Lung (tissue), 17 donors: ENCODE measurements at places on chromosomes 6 and 20.
A peak's percentile ranks its signal among the peaks of the same experiment; 100 is the strongest.

DNA sequence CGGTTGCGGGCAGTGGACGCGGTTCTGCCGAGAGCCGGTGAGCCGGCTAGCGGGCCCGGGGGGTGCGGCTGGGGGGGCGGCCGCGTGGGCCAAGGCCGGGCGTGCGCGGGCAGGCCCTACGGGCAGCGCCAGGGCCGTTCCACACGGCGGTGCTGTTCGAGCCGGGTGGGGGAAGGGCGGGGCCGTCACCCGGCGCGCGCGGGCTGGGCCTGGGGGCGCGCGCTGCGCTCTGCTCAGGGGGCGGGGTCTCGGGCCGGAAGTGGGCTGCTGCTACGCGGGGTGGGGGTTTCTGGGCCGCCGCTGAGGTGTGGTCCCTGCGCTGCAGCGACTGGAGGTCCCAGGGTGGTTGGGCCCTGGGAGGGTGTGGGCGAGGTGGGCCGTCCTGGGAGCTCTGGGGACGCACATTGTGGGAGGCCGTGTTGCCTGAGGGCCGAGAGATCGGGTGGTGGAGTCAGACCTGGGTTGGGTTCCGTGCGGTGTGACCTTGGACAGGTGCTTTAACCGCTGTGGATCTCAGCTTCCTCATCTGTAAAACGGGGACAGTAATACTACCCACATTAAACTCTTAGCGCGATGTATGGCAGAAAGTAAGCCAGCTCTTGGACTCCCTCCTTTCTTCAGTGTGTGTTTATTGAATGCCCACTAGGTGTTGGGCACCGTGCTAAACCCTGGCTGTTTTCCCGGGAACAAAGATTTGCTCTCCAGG is 391 bp downstream of the MAPRE1 start:
- DNase-seq: peak; percentile 87

GRCh38 chr20:48166082-48166835 is 381.0 kb upstream of the SULF2 start:
- DNase-seq: no peak

GRCh38 chr20:1263853-1264252 is 2.2 kb upstream of the SNPH start:
- DNase-seq: no peak

GRCh38 chr6:157999168-158000051 is 17.7 kb downstream of the SYNJ2 start:
- DNase-seq: no peak

- no peak for DNase-seq
These were observed 5.0 kb downstream of the DST start for GRCh38 chr6:56637640-56638039.

GRCh38 chr6:145080651-145081050 is 654.7 kb downstream of the EPM2A start:
- DNase-seq: no peak

DNA sequence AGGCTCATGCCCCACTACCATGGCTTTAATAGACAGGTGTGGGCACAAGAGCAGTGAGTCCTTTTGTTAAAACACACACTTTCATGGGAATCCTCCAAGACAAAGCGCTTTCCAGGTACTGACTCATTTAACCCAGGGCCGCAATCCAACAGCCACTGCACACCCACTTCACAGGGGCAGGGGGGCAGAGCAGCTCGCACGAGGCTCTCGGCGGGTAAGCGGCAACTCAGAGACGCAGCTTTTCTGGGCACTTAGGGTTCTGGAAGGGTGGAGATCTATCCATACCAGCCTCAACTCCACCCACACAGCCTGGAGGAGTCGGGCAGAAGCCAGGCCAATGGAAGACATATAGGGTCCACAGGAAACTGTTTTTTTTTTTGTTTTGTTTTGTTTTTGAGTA is 28.6 kb downstream of the PSMG4 start:
- no peak for DNase-seq

DNA sequence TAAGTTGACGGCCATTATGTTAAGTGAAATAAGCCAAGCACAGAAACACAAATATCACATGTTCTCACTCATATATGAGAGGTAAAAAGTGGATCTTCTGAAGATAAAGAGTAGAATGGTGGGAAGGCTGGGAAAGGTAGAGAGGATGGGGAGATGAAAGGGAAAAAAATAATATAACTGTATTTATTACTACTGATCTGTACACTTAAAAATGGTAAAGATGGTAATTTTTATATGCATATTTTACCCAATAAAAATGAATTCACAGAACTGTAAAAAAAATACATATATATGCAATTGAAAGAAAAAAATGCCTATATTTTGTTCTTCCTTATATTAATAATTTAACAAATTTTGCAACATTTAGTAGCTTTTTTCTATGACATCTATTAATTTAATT is 694.4 kb upstream of the MARCKS start:
- DNase-seq: no peak

- no peak for DNase-seq
These were observed 29.4 kb downstream of the PNLDC1 start for GRCh38 chr6:159829526-159829925.

- DNase-seq: no peak
These were observed 12.1 kb upstream of the UBE2J1 start for GRCh38 chr6:89364586-89364985.

GRCh38 chr6:23498013-23498412 is 628.0 kb upstream of the NRSN1 start:
- DNase-seq: peak; percentile 42

GRCh38 chr20:2109425-2110210 is 8.0 kb downstream of the STK35 start:
- DNase-seq: peak; percentile 19

DNA sequence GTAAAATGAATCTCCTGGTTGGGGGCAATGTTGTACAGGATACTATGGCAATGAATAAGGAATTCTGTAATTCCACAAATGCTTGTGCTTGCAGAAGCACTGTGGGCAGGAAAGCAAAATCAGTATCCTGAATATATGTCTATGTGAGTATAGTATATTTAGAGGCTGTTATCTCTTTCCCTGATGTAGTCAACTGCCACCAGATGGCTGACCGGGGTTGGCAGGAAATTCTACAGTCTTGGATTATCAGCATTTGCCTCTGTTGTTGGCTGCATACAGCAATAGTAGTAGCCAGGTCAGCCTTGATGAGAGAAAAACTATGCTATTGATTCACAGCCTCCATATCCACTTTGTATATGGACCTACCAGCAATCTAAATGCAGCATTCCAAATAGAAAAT is 425.1 kb upstream of the JAG1 start:
- no peak for DNase-seq

DNA sequence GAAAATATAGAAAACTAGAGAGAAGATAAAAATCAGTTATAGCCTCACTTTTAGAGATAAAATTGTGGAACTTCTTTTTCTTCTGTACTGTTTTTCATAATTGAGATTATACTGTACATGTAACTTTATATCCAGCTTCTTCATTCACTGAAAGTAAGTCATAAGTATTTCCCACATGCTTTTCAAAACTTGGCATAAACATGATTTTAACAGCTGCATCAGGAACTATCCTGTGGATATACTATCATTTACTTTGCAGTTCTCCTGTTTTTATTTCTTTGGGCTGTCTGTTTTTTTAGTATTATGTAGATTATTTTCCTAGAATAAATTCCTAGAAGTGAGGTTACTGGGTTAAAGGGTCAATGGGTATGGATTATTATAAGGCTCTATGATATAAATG is 14.8 kb downstream of the DSTN start:
- DNase-seq: peak; percentile 69

DNA sequence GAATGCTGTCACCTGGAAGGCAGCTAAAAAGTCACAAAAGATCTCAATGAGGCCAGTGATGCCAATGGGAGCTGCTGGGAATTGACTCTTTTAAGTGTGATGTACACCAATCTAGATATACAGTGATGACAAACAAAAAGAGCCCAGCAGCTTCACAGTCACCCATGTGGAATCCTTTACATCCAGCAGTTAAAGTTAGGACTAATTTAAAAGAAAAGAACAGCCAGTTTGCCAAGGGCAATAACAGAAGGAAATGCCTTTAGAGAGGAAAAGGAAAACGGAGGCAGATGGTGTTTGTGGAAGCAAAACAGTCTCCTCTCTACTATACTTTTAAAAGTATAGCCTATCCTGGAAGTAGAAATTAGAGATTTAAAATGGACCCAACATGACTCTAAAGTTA is 873.5 kb downstream of the EPHA7 start:
- DNase-seq: no peak

- DNase-seq: peak; percentile 6
These were observed 581.6 kb downstream of the HAO1 start for GRCh38 chr20:7358670-7359069.

- peak; percentile 59 for DNase-seq
These were observed 96.8 kb downstream of the ARMC2 start for GRCh38 chr6:108944707-108945680.

DNA sequence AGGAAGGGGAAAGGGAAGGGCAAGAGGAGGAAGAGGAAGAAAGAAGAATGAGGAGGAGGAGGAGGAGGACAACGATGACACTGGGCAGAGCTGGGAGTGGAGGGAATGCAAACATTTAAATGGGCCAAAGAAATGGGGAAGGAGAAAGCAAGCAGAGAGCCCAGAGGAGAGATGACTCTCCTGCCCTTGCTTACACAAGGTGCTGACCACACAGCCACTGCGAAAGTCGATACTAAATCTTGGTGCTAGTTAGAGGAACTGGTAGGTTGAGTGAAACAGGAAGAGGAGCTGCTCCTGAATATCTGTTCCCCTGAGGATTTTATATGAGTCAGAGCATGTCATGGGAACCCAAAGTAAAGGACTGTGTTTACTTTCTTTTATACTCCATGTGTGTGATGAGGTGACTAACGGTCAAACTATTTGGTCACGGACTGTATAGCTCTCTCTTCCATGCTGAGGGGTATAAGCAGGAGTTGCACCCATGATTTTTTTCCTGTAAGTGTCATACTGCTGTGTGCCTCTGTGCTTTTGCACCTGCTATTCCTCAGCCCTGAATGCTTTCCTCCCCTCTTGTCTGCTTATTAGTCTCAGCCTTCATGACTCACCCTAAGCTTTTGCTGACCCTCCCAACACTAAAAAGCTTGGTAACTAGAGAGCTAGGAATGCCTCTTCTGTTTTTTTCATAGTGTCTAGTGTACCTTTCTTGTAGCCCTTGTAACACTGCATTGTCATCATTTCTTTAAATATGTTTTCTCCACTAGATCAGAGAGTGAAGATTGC is 9.5 kb upstream of the PAQR8 start:
- DNase-seq: no peak

GRCh38 chr6:2971420-2972218 is at the start of gene SERPINB6:
Gene SERPINB6 (minus strand): TSS chr6:2971567. CDS start chr6:2959332, 12,235 bp downstream.
- DNase-seq: peak; percentile 91

DNA sequence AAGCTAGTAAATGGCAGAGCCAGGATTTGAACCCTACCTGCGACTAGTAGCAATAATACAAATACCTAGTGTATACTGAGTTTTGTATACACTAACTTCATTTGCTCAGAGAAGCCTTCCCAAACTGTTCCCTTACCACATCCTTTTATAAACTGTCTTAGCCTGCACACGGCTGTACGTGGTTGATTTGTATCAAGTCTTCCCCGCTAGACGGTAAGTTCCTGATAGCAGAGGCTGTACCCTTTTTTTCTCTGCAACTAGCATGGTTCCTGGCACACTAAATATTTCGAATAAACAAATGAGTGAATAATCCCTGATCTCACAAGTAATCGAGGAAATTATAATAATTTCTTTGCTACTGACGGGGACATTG is 636 bp downstream of the RTF2 start:
- no peak for DNase-seq

DNA sequence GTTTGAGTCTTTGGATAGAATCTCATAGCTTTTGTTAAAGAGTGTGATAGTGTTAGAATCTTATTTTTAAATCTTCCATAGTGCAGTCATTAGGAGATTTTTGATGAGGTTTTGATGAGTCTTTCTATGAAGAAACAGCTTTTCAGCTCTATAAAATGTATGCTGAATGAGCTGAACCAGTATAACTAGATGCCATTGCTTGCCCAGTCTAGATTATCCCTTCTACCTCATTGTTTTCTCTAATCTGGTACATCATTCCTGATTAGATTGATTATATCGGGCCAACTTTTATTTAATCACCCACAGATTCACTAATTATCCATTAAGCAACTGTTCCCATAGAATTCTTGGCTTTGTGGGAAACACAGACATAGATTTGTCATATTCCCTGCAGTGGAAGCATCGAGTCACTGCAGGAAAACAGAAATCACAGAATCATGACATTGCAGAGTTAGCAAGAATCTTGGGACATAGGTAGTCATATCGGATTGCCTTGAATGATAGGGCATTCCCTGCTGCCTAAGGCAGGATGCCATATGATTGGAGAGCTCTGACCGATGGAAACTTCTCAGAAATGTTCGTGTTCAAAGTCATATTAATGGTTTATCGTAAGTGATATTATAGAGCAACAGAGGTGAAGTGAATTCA is 882.7 kb upstream of the FLRT3 start:
- no peak for DNase-seq

- DNase-seq: no peak
These were observed 186.6 kb downstream of the MTHFD1L start for GRCh38 chr6:151052021-151052646.

DNA sequence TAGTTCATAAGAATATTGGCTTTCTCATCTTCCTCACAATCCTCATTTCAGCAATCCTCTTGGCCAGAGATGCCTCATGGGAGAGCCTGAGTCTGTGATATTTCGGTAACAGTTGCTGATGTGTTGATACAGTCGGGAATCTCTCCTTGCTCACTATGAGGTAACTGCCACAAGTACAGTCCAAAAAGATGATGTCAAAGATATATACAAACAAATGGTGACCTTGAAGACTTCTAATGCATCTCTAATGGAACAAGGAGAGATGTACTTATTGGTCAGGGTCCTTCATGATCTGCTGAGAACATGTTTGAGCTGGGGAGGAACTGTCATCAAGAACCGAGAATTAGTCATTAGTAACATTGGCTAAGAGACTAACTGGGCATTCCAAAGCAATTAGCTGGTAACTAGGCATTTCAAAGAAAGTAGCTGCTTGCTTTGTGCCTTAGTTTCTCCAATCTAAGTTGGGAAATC is 56.1 kb downstream of the FILIP1 start:
- DNase-seq: peak; percentile 94

DNA sequence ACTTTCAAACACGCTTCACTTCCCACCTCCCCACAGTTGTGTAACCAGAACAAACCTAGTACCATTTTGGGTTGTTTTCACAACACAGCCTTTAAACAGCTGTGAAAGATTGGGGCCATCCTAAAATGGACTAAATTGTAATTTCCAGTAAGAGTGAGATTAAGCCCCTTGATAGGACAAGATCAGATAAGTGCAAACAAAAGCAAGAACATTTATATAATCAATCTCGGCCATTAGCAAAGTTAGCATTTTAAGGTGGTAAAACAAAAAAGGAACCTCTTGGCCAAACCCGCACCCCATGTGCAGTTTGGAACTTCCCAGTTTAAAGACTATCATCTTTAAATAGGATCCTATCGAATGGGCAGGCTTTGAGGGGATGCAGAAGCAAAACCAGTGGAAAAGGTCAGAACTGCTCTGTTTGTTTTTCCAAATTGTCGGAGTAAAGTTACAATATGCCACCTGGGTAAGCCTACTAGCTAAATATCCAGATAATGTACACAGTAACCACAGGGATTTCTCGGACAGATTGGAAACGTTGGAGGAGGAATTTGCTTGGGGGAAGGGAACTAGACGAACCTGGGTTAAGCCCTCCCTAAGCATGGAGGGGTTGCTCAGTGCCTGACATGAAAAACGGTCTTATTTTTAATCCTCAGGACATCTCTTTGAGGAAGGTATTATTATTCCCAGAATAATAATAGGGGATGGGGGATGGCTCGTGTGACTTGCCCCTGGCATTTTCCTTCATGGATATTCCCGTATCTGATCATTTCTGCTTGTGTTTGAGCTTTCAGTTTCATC is 159.8 kb upstream of the SALL4 start:
- DNase-seq: no peak
